Fibroblast of gingiva (primary cell): ENCODE measurements at places on chromosomes 7 and 10.

DNA sequence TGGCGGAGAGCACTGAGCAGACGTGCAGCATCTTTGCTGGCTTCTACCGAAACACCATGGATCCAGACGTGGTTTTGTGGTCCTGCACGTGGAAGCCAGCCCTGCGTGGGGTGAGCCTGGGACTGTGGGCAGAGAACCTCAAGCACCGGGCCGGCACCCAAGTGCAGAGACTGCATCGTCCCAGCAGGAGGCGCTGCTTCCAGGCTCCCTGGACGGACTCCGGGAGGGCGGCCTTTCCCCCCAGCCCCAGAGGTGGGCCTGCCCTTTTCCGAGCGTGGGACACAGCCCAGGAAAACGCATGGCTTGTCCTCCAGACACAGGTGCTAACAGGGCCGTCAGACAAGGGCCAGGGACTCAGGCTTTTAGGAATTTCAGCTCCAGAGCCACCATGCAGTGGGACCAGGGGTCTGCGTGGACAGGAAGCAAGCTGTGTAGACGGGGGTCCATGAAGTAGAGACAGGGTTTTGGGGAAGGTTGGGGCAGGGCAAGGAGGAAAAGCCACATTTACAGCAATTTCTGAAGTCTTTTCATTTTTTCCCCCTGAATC, 303.9 kb downstream of the WDR37 start:
- no peak for DNase-seq

GRCh38 chr10:126398924-126399323, 10.6 kb upstream of the ADAM12 start:
- no peak for DNase-seq

DNA sequence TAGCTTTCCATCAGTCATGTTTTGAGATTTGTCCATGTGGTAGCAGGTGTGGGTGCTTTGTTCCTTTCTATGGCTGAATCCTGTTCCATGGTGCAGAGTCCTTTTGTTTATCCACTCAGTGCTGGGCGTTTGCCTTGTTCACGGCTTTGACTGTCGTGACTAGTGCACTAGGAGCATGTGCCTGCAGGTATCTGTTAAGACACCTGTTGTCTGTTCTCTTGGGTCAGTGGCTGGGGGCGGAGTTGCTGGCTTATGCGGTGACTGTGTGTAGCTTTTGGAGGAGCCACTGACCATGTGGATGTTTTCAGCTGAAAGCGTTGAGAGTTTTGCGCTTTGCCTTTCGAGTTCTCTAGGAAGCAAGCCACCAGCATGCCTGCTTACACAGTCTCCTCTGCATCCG, 573.1 kb upstream of the FOXK1 start:
- no peak for DNase-seq

DNA sequence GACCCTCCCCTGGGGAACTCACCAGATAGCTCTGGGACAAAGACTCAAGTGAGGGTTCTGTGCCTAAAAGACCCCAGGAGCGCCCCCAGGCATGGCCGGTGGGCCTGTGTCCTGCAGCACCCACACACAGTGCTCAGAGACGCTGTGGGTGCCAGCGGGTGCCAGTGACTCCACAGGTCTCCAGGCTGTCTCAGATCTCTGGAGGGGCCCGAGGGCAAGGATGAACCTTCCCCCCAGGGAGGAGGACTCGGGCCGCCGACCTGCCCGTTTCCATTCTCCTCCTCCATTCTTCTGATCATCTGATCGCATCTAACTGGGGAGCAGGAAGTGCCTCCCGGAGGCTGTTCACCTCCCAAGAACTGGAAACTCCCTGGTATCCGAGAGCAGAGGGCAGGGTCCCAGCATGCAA, 980 bp downstream of the ADAM8 start:
- DNase-seq: no peak

GRCh38 chr7:44805950-44806349, 9.5 kb downstream of the PPIA start:
- no peak for DNase-seq

DNA sequence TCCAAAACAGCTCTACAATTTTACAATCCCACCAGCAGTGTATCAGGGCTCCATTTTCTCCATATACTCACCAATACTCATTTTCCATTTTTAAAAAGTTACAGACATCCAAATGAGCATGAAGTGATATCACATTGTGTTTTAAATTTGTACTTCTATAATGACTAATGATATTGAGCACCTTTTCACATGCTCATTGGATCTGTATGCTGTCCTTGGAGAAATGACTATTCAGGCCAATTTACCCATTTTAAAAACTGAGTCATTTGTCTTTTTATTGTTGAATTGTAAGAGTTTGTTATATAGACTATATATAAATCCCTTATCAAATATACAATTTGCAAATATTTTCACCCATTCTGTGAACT, 162.0 kb downstream of the MAGI2 start:
- no peak for DNase-seq

DNA sequence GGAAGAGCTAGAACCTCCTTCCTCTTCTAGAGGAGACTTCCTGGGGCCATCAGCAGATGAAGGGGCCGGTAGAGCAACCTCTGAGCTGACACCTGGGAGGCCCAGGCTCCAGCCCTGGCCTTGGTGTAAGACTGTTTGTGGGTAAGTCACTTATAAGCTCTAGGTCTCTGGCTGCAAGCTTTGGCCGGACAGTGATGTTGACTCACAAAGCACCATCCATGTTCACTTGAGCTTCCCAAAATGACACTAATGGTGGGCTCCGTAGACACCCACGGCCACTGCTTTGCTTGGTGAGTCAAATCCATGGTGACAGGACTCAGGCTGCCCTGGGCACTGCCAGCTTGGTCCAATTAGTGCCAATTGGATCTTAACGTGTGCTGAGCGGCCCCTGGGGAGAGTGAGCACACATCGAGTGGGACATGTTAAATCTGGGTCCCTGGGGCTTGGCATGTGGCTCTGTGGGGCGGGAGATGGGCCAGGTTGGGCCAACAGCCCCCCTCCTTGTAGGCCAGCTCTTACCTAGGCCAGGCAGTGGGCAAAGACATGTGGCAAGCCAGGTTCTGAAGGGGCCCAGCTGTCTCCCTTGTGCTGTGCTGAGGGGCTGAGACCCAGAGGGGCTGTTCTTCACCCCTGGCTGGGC, 16.7 kb downstream of the NEURL1 start:
- DNase-seq: no peak

DNA sequence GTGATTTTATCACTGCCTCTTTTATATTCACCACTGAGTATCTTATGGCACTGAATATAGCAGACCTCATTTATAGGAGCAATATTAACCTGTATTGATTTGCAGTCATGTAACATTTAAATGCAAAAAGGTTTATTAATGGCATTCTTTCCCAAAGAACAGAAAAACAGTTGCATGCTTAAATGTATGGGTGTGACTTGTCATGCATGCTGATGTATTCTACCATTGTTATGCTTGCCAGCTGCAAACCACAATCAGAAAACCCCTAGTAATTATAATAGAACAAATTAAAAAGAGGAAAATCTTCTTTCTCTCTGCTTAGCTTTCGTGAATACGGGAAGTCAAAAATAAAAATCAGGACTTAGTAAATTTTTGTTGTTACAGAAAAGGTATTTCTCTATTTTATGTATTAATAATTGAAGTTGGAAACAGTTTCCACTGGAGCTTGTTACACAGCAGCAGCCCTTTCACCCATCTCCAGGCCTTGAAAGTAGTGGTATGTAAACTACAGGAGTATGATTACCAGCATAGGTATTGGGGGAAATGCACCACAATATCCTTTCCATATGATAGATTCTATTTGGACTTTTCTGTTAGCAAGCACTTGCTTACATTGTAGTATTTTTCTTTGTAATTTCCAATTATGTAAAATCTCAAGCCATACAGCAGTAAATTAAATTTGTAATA, 147.4 kb upstream of the TEX47 start:
- no peak for DNase-seq

DNA sequence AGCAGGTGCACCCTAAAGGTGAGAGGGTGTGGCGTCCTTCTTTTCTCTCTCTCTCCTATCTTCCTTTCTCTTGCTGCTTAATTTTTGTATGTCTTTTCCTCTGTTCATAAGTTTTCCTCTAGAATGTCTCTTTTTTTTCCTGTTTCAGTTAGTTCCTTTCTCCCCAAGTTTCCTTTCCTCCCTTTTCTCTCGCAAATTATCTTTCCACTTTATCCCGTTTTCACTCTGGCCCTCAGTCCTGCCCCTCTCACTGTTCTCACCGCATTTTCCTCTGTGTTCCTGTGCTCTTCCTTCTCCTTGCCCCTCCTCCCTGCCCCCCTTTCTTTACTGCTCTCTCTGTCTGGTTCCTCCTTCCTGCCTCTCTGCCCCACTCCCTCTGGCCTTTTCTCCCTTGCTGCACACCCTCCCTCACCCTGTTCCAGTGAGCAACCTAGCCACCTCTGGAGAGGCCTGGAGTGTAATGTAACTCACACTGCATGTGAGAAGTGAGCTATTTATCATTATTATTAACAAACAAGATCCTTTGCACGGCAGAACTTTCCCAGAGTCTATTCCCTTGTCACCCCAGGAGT, 158.5 kb downstream of the C10orf105 start:
- no peak for DNase-seq

GRCh38 chr10:102220612-102221011, 5.5 kb upstream of the ELOVL3 start:
- DNase-seq: no peak

DNA sequence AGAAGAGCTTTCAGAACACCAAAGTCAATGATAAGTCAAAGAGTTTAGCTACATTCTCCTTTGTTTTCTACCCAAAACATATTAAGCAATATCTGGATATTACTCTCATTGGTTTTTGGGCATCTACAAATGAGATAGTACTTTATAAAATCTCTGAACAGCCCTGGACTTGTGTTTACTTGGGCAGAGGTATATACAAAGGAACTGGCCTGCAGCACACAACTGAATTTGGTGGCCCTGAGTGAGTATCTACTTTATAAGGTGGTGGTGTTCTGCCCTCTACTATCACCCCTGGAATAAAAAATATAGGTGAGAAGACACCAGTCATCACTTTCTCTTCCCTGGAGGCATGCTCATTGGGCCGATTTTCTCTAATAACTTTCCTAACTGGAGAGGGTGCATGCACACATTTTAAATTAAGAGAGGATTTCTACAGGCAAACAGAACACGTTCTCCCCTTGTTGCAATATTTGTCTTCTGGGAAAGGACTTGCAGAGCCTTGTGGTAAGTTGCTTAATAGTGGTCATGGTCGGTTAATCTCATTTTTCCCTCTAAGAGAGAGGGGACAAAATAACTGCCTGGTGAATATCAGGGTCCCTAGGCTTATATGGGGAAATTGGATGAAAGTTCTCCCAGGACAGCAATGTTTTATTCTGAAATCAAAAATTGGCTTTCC, 41.1 kb downstream of the OTUD1 start:
- peak; percentile 7 for DNase-seq

DNA sequence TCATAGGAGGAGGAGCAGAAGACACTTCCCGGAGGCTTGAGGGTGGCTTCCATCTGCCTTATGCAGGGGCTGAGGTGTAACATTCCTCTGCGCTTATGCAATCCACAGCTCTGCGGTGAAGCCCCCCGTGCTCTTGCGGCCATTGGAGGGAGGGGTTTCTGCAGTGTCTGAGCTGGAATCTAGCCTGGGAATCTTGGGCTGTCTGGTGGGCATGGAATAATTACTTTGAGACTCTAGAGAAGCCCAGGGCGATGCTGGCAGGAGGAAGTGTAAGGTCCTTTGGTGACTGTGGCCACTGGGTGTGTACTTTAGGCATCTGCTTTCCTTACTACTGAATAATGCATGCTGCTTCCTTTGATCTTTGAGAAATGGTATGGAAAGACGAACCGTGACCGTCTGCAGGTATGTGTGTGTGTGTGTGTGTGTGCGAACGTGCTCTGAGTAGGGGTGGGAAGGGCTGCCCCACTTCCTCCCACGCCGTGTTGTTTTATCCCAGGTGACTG, 181.0 kb downstream of the PRPF18 start:
- DNase-seq: no peak

GRCh38 chr10:104035194-104036068, 50.2 kb downstream of the COL17A1 start:
- DNase-seq: no peak

DNA sequence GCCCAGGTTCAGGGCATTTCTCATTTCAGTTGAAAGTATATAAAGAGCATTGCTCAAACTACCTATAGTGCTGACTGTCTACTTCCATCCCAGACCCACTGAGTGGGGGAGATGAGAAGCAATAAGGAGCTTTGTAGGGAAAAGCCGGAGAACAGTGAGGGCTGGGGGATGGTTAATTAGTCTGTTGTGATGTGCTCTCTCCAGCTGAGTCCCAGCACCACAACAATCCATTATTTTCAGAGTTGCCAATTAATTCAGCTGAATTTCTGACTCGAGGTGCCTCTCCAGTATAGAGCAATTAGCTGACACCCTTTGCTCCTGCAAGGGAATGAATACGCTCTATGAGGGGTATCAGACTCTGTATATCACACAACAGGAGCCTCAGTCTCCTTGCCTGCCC, 1118.6 kb downstream of the SORCS3 start:
- DNase-seq: no peak

- DNase-seq: no peak
Measured at GRCh38 chr7:50738932-50739331, 43.8 kb downstream of the GRB10 start.

GRCh38 chr7:99042957-99043356, 101.0 kb downstream of the SMURF1 start:
- no peak for DNase-seq

GRCh38 chr7:54823776-54824175, 64.8 kb upstream of the SEC61G start:
- no peak for DNase-seq
